ENCODE measurements at places on chromosomes 11 and 22. TPM values are rescaled to one million over a fixed set of nuclear protein-coding genes. Genes with fewer than 3 reads are reported as not detected.

DNA sequence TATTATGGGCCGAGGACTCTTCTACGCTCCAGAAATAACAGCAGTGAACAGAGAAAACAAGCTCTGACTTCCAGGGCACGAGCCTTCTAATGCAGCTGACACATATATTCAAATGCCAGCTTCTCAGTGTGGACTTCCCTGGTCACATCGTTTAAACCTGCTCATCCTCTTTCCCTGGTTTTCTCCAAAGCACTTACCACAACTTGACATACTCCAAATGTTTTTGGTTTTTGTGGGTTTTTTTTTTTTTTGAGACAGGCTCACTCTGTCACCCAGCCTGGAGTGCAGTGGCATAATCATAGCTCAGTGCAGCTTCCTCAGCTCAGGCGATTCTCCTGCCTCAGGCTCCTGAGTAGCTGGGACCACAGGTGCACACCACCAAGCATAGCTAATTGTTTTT is 105.5 kb downstream of the MICAL3 start:
- no peak for DNase-seq
- H3K4me3 ChIP-seq, result no peak overlapping the region
- H3K27ac ChIP-seq, result no peak overlapping the region
- H3K27me3 ChIP-seq, result no peaks in the 10 kb centered on the region

MS4A4A gene
- not detected for polyA plus RNA-seq

SLC22A6 gene
- not detected for polyA plus RNA-seq

GRAMD1B gene
- polyA plus RNA-seq, result 2.1 TPM

DNA sequence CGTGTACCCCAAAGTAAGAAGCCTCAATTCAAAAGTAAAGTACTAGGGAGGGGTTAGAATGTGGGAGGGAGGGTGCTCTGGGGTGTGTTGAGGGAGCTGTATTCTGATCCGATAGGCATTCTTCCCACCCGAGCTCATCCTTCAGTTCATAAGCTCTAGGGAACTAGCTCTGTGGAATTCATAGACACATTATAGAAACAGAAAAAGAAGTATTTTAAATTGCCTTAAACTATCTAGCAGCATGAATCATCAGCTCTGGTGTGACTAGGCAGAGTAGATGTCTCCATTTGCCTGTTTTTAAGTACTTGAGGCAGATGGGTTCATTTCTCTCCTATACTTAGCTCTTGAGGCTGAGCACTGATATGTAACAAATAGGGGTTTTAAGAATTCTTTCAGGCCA is 7.3 kb upstream of the SGSM3 start:
- H3K4me3 ChIP-seq, result no peak overlapping the region
- H3K36me3 ChIP-seq, result peaks cover 70% of the 10 kb centered on the region
- H3K27me3 ChIP-seq, result no peaks in the 10 kb centered on the region
- no peaks in the 10 kb centered on the region for H3K4me1 ChIP-seq
- DNase-seq, result no peak
- no peak overlapping the region for H3K27ac ChIP-seq

- no peak for DNase-seq
- no peaks in the 10 kb centered on the region for H3K36me3 ChIP-seq
- H3K27ac ChIP-seq, result no peak overlapping the region
- no peaks in the 10 kb centered on the region for H3K4me1 ChIP-seq
- H3K4me3 ChIP-seq, result no peak overlapping the region
- H3K27me3 ChIP-seq, result no peaks in the 10 kb centered on the region
These were observed 208.6 kb downstream of the KIRREL3 start for GRCh38 chr11:126791991-126792390.

GRCh38 chr22:32796865-32797573 is 4.5 kb upstream of the TIMP3 start:
- no peak overlapping the region for H3K4me3 ChIP-seq
- H3K4me1 ChIP-seq, result no peaks in the 10 kb centered on the region

GRCh38 chr22:27245056-27245455 is 556.5 kb downstream of the MN1 start:
- H3K4me1 ChIP-seq, result no peaks in the 10 kb centered on the region
- H3K27ac ChIP-seq, result no peak overlapping the region
- no peak for DNase-seq
- no peaks in the 10 kb centered on the region for H3K27me3 ChIP-seq
- H3K36me3 ChIP-seq, result no peaks in the 10 kb centered on the region
- no peak overlapping the region for H3K4me3 ChIP-seq

GRCh38 chr22:30892731-30893221 is 75.8 kb downstream of the MORC2 start:
- H3K27me3 ChIP-seq, result no peaks in the 10 kb centered on the region
- no peak overlapping the region for H3K27ac ChIP-seq
- DNase-seq, result no peak
- H3K4me3 ChIP-seq, result no peak overlapping the region
- H3K36me3 ChIP-seq, result no peaks in the 10 kb centered on the region

SLC22A8 gene
- polyA plus RNA-seq, result not detected

GRCh38 chr11:27700351-27701301 is at the start of gene BDNF:
BDNF (minus strand) TSS chr11:27700455; CDS start chr11:27658564, 41,891 bp downstream.
- peaks cover 21% of the 10 kb centered on the region for H3K27me3 ChIP-seq
- H3K27ac ChIP-seq, result no peak within 1 kb of the TSS
- no peaks in the 10 kb centered on the region for H3K36me3 ChIP-seq
- H3K4me1 ChIP-seq, result peaks cover 12% of the 10 kb centered on the region
- DNase-seq, result no peak
- H3K4me3 ChIP-seq, result peak within 1 kb of the TSS; percentile 21

DNA sequence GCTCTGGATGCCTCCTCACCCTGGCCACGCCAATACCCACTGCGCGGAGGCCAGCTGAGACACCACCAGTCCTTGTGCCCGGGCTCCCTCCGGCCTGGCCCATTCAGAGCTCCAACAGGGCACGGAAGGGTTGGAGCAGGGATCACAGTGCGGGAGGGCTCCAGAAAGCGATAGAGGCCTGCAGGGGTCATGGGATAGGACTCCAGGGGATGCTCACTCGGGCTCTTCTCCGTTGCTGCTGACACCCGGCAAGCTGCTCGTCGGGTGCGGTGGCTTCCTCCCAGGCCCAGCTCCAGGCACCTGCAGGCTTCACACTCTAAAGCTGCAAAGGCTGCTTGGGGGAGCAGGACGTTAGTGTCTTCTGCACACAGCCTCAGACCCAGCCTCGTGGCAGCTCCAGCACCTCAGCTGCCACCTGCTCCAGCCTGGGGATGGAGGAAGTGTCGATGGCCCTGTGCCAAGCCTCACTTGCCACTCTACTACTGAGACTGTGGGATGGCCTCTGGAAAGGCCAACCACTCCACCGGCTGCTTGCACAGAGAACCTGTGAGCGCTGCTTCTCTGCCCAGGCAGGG is 10.6 kb downstream of the WNT7B start:
- no peak overlapping the region for H3K27ac ChIP-seq
- H3K4me3 ChIP-seq, result no peak overlapping the region
- H3K27me3 ChIP-seq, result peaks cover 3% of the 10 kb centered on the region
- no peaks in the 10 kb centered on the region for H3K36me3 ChIP-seq
- no peak for DNase-seq
- H3K4me1 ChIP-seq, result no peaks in the 10 kb centered on the region

TESMIN gene
- 3.2 TPM for polyA plus RNA-seq

DNA sequence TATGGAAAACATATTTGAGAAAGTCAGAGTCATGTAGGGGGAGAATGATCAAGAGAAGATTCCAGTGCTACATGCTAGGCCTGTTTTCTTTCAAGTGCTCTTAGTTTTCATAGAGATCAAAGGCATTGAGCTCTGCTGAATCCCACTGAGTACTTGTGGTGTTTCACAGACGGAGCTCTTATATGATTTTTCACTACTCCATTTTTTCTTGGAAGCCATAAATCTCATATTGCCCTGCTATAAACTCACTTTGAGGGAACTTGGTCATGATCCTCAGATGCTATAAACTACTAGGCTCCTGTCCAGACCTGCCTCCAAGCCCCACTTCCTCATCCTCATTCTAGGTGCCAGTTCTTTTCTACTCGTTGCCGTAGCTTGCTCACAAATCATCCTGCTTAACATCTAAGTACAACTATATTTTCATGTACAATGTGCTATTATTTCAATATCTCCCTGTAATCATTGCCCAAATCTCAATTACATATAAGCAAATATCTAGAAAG is 180.8 kb upstream of the CCDC179 start:
- H3K27ac ChIP-seq, result no peak overlapping the region
- H3K4me3 ChIP-seq, result no peak overlapping the region
- no peaks in the 10 kb centered on the region for H3K4me1 ChIP-seq
- no peak for DNase-seq
- H3K36me3 ChIP-seq, result no peaks in the 10 kb centered on the region
- no peaks in the 10 kb centered on the region for H3K27me3 ChIP-seq

DNA sequence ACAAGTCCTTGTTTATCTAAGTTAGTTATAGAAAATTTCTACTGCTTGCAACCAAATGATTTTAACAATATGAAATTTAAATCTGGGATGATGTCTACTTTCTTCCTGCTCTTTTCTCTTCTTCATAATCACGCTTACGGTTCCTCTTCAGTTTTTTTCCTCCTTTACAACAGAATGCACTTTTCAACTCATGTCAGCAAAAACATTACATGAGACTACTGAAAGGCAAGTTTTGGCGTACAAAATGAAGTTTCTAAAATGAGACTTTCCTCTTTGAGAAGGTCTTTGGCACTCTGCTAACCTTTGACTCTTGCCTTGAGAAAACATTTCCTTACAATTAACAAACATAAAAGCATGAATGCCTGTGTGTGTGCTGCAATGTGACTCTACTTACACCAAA is 23.3 kb downstream of the TMEM123 start:
- H3K36me3 ChIP-seq, result peaks cover 8% of the 10 kb centered on the region
- H3K4me1 ChIP-seq, result peaks cover 38% of the 10 kb centered on the region
- no peaks in the 10 kb centered on the region for H3K27me3 ChIP-seq
- DNase-seq, result no peak
- no peak overlapping the region for H3K4me3 ChIP-seq

GRCh38 chr11:69278091-69278867 is 15.7 kb upstream of the MYEOV start:
- no peaks in the 10 kb centered on the region for H3K36me3 ChIP-seq
- no peak overlapping the region for H3K4me3 ChIP-seq
- H3K27ac ChIP-seq, result no peak overlapping the region
- H3K4me1 ChIP-seq, result no peaks in the 10 kb centered on the region

TIGD3 gene
- polyA plus RNA-seq, result 0.59 TPM

GRCh38 chr11:69444381-69445130 is 36.9 kb upstream of the LINC01488 start:
- no peak overlapping the region for H3K4me3 ChIP-seq
- no peaks in the 10 kb centered on the region for H3K27me3 ChIP-seq
- H3K36me3 ChIP-seq, result no peaks in the 10 kb centered on the region
- peaks cover 6% of the 10 kb centered on the region for H3K4me1 ChIP-seq
- no peak for DNase-seq
- peak overlapping the region; percentile 75 for H3K27ac ChIP-seq

ARHGAP20 gene
- polyA plus RNA-seq, result not detected

GRCh38 chr11:67604815-67605214 is 1.9 kb upstream of the NDUFV1 start:
- no peaks in the 10 kb centered on the region for H3K27me3 ChIP-seq
- peak overlapping the region; percentile 74 for H3K27ac ChIP-seq
- H3K36me3 ChIP-seq, result peaks cover 14% of the 10 kb centered on the region
- no peak overlapping the region for H3K4me3 ChIP-seq

LGALS12 gene
- polyA plus RNA-seq, result not detected

Data from CD8-positive, alpha-beta memory T cell (primary cell).